ENCODE measurements at places on chromosomes 3 and 15.

DNA sequence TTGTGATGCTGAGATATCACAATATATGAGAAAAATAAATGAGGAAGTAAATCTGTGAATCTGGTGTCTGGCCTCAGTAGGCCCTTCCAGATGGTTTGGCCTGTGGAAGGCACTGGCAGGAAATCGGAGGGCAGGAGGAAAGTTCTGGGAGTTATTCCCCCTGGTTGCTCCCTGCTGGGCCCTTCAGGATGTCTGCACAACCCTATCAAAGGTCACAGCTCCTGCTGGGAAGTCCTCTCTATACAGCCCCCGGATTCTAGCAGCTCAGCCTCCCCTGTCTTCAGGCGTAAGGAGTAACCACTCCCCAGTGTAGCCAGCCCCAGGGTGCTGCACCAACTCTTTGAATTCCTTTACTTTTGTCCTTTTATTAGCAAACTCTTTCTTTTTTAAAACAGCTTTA is 56.2 kb downstream of the WNT7A start:
- no peak for DNase-seq

- DNase-seq = no peak
These were observed 14.2 kb downstream of the LRIG1 start for GRCh38 chr3:66486646-66487045.

- peak; percentile 4 for DNase-seq
These were observed 60.3 kb downstream of the HEG1 start for GRCh38 chr3:124995460-124995994.

GRCh38 chr3:44893097-44893496 is 18.7 kb downstream of the TGM4 start:
- DNase-seq = no peak

DNA sequence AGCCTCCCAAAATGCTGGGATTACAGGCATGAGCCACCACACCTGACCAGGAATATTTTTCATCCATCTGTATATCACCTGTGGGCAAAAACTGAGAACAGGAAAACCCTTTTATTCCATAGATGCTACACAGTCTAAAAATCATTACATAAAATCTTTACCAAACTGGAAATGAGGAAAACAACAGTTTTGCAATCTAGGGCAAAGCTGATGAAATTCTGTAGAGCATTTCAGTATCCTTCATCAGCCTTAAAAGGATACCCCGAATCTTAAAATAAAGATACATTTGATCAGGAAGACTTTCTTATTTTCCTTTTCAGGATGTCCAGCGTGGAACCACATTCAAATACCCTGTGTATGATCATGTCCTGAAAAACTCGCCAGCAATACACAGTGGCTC is 7.1 kb downstream of the SIAH2 start:
- DNase-seq = no peak

DNA sequence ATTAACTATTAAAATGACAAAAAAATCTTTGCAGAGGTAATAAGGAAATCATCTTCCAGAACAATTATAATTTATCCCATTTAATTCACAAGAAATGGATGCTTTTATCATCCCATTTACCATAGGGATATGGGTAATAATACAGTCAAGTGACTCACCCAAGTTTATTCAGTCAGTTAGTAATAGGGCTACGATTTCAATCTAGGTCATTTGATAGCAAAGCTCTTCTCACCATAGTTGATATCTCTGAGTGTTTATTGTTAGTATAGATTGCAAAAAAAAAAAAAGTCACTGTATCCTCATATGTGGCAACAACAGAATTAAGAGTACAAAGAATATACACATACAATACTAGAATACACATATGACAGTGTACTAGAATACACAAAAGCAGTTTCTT is 797.1 kb downstream of the ROBO1 start:
- DNase-seq = no peak

DNA sequence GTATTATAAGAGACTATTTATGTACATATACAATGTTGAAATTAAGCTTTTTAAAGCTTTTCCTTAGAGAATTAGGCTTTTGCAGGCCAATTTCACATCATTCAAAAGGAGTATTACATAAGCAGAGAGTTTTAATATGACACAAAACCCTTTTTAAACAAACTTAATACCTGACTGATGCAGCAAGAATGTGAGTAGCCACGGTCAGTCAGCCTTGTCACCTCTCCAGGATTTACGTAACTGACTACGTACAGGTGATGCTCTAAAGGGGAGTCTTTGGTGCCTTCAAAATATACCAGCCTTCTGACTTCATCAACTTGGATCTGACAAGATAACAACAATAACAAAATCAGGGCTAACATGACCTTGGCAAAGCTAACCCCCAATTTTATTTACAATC is 44.2 kb upstream of the IGDCC4 start:
- DNase-seq = no peak

DNA sequence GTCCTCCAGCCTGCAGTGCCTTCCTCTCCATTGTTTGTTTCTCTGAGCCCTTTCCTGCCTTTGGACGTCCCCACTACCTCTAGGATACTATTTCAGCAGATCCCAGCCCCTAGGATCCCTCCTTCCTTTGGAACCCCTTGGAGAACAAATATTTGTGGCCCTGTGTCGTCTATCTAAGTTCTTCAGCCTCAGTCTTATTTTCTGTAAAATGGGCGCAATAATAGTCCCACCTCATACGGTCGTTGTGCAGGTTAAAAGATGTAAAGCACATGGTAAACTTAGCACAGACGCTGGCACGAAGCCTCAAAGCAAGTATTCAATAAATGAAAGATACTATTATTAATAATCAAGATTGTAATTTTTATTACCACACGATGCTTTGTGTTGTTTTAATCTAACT is 122.0 kb downstream of the SV2B start:
- no peak for DNase-seq

GRCh38 chr15:27870320-27870719 is 228.8 kb downstream of the OCA2 start:
- no peak for DNase-seq

DNA sequence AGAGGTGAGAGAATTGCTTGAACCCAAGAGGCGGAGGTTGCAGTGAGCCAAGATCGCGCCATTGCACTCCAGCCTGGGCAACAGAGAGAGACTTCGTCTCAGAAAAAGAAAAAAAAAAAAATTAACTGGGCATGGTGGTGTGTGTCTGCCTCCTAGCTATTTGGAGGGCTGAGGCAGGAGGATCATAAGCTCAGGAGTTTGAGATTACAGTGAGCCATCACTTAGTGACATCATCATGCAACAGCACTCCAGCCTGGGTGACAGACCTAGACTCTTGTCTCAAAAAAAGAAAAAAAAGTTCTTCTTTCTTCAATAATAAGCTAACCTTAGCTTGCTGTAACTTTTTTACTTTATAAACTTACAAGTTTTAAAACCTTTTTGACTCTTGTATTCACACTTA is 99.8 kb downstream of the SLMAP start:
- DNase-seq = no peak

DNA sequence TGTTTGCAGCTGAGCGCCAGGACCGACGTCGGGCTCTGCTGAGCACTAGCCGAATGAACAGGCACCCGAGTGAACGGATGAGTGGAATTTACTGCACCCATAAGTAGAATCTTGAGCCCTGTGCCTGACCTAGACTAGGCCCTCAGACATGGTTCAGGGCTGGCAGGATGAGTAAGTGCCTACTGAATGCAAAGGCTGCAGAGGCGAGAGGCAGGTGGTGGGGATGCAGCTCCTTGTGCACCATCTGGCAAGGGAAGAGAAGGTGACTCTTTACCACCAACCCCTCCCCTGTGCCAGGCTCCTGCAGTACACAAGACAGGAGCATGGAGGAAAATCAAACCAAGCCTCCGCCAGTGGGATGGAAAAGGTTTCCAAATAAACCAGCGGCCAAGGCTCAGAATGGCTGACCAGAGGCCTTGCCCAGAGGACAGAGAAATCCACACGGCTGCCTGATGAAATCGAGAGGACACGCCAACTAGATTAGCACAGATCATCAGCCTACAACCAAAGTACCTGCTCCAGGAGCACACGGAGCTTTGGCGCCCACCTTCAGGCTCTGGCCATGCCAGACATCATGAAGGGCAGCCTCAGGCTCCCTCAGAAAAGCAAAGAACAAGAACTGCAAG is 141.7 kb upstream of the IQSEC1 start:
- no peak for DNase-seq

- no peak for DNase-seq
These were observed 474.1 kb downstream of the FOXP1 start for GRCh38 chr3:71109241-71109976.

Measured in NCI-H1930 (cell line).